ENCODE measurements at places on chromosomes 16 and 17.

- no peak for DNase-seq
Observed at GRCh38 chr16:10972108-10972818, 27.9 kb downstream of the CLEC16A start.

DNA sequence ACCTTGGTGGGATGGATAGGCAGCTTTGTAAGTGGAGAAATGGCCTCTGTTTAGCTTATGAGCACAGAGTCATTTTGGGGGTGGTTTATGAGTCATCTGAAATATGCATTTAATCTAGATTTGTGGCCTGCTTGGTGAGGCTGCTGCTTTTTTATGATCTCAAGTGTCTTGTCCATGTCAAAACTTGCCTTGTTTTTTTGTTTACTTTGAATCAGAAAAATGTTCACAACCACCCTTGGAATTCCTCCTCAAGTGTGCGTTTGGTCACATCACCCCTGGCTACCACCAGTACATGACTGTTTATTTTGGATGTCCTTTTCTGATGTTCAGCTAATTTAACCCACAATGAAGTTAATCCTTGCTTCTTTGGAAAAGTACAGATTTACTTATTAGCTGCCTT is 64.6 kb downstream of the FTO start:
- no peak for DNase-seq

DNA sequence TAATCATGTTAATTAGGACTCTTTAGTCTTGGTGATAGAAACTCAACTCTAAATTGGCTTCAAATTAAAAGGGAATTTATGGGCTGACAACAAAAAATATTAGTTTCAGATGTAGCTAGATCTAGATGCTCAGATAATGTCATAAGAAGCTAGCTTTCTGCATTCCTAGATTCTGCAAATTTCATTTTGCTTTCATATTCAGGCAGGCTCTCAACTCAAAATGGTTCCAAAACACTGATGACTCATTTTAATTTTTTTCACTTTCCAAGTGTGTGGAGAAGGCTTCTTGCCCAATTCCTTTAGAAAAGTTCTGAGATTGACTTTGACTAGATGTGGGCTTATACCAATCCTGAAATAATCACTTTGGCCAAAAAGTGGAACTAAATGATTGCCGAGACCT is 236.7 kb upstream of the GOT2 start:
- DNase-seq = no peak

GRCh38 chr17:76671912-76672262 is 28.3 kb upstream of the ST6GALNAC1 start:
- no peak for DNase-seq

- DNase-seq = peak; percentile 86
Observed at GRCh38 chr17:8856869-8857575, 10.5 kb downstream of the PIK3R6 start.

DNA sequence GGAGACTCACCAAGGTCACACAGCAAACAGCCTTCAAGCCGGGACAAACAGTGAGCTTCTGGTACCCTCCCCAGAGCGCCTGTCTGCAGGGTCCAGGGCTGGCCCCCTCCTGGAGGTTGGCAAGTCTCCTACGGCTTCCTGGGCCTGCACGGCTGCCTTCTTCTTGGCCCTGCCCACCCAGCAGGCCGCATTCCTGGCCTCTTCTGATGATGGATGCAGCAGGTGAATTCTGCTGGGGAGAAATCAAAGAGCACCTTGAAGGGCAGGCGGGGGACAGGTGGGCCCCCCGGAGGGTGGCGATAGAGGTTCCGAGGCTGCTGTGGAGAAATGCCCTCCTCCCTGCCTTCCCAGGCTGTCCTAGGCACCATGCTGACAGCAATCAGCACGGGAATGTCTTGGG is 3.8 kb upstream of the NOS2 start:
- DNase-seq = no peak

- DNase-seq = no peak
Observed at GRCh38 chr16:88651989-88652761, 1.3 kb upstream of the CYBA start.

GRCh38 chr17:4304417-4305027 is 40.7 kb upstream of the ANKFY1 start:
- DNase-seq = peak; percentile 41

DNA sequence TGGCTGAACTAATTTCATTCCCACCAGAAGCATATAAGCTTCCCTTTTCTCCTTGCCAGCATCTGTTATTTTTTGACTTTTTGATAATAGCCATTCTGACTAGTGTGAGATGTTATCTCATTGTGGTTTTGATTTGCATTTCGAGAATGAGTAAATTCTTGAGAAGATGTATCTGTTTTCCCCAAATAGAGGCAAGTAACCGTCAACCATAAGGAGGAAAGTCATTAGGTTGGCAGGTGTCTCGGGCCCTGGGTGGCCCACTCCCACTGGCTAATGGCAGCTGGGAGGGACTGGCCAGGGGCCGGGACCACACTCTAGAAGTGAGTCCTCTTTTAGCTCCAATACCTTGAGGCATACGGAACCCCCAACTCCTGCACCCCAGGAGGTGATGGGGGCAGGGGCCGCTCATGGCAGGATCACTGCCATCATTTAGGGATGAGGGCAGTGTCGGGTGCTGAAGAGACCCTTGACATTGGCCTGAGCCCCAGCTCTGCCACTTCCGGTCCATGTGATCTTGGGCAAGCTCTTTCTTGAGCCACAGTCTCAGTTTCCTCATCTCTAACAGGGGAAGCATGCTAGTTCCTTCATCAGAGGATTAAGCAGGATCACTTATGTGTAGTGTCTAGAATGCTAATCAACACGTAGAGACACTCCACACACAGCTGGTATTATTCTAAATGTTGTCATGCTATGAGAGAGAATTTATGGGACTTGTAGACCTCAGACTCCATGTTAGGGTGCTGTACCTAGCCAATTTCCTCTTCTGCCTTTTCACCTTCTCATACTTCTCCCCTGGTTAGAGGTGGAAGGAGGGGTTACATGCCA is 44.3 kb downstream of the RGS9 start:
- peak; percentile 60 for DNase-seq

DNA sequence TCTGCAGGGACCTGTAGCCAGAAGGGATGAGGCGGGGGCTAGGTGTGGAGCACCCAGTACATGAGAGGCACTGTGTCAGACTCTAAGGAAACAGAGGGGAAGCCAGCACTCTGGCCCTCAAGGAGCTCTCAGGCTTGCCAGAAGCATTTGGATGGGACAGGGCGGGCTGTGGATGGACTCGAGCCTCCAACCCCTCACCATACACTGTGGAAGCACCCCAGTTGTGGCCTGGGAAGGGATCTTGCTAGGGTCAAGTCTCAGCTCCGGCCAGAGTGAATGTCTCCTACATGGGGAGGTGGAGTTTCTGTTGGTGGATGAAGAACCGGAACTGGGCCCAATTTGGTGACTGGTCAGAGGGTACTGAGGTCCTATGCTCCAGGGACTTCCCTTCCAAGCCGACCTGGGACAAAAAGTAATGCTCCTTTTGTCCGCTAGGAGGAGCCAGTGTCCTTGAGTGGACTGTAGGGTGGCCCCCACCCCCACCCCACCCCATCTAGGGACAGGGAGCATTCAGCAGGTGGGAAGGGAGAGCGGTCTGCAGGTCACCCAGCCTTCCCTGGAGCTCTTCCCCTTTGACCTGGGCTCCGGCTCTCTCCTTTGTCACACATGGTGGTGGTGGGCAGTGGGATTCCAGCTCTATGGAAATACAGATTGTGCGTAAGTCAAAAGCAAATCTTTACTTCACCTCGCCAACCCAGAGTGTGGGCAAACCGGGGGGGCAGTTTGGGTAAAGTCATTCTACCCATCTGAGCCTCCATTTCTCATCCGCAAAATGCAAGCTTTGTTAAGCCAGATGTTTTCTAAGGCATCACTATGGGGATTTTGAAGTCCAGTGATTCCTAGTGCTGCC is 20.4 kb upstream of the PHB1 start:
- peak; percentile 51 for DNase-seq
